Activated B cell treated with CpG ODN at 0.5 μM for 24 hours (primary cell): ENCODE measurements at places on chromosomes 5 and 9. TPM values are rescaled to one million over a fixed set of nuclear protein-coding genes. Genes with fewer than 3 reads are reported as not detected.

Gene PLEKHG4B
- total RNA-seq: not detected in 2 replicates

GRCh38 chr5:159231167-159231566, 21.8 kb upstream of the RNF145 start:
- no peaks in the 10 kb centered on the region for H3K36me3 ChIP-seq
- no peak overlapping the region for H3K27ac ChIP-seq
- no peaks in the 10 kb centered on the region for H3K4me1 ChIP-seq
- H3K4me3 ChIP-seq: no peak overlapping the region
- no peak for DNase-seq

GRCh38 chr5:34991486-34992238, 56.1 kb downstream of the AGXT2 start:
- no peak overlapping the region for H3K4me3 ChIP-seq
- no peak for DNase-seq
- no peaks in the 10 kb centered on the region for H3K4me1 ChIP-seq
- no peak overlapping the region for H3K27ac ChIP-seq

DNA sequence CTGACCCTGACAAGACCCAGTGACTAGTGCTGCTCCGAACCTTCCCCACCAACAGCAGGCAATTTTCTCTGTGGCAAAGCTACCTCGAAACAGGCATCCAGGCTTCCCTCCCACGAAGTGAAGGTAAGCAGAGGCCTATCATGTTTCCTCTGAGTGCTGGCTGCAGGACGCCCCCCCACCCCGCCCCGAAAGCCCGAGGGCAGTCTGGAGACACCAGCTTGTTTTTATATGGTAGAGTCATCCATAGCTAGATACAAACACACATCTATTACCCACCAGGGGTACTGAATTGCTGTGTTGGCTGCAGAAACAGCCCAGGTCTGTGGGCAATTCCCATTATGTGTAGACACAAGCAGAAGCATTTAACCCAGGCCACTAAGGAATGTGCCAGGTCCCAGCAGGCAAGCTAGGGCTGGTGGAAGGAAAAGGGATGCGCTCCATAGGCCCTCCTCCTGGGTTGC, 40.4 kb downstream of the LIX1 start:
- no peak overlapping the region for H3K4me3 ChIP-seq
- H3K27me3 ChIP-seq: no peaks in the 10 kb centered on the region
- H3K4me1 ChIP-seq: no peaks in the 10 kb centered on the region
- H3K36me3 ChIP-seq: no peaks in the 10 kb centered on the region

Gene SLC34A1
- total RNA-seq: not detected in 2 replicates

DNA sequence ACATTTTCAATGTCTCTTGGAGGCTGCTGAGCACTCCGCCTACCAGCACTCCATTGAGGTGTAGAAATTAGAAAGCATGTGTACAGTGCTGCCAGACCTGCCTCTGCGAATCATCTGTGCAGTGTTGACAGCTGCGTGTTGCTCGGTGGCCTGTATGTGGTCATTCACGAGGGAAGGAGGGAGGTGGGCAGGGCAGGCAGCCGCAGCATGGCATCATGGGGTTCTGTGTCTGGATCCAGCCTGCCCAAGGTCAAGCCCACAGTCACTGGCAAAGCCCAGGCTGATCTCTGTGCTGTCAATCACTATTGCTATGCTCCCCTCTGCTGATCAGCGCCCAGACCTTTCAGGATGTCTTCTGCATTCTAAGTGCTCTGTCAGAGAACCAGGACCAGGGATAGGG, 8.0 kb upstream of the PDZD2 start:
- no peaks in the 10 kb centered on the region for H3K4me1 ChIP-seq
- H3K36me3 ChIP-seq: no peaks in the 10 kb centered on the region
- H3K27me3 ChIP-seq: peaks cover 6% of the 10 kb centered on the region
- no peak for DNase-seq

Gene MLLT3
- total RNA-seq: 1.4 and 1.5 TPM in 2 replicates

DNA sequence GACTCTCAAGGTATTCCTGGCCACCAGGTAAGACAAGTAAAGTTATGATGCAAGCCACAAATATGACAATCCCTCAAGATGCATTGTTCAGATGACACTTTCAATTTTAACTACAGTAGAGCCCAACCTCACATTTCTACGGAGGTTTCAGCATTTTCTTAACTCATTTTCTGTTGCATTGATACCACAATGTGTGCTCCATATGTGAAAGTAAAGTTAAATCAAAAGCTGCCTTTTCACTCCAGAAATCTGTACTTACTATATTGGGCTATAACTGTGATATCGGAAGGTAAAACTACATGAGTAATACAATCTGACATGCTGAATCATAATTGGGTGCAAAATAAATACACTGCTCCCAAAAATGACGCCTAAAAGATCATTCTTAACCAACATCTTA, 333.6 kb upstream of the MEF2C start:
- DNase-seq: no peak
- no peak overlapping the region for H3K4me3 ChIP-seq
- no peaks in the 10 kb centered on the region for H3K36me3 ChIP-seq

Gene CHSY3
- not detected in 2 replicates for total RNA-seq

- H3K4me3 ChIP-seq: no peak overlapping the region
- H3K4me1 ChIP-seq: peaks cover 24% of the 10 kb centered on the region
- H3K27ac ChIP-seq: no peak overlapping the region
- H3K36me3 ChIP-seq: no peaks in the 10 kb centered on the region
Observed at GRCh38 chr5:133113331-133114061, 61.7 kb downstream of the HSPA4 start.

Gene ZNG1A
- total RNA-seq: 58.8 and 67.2 TPM in 2 replicates
